ENCODE measurements at places on chromosomes 2 and 18.

DNA sequence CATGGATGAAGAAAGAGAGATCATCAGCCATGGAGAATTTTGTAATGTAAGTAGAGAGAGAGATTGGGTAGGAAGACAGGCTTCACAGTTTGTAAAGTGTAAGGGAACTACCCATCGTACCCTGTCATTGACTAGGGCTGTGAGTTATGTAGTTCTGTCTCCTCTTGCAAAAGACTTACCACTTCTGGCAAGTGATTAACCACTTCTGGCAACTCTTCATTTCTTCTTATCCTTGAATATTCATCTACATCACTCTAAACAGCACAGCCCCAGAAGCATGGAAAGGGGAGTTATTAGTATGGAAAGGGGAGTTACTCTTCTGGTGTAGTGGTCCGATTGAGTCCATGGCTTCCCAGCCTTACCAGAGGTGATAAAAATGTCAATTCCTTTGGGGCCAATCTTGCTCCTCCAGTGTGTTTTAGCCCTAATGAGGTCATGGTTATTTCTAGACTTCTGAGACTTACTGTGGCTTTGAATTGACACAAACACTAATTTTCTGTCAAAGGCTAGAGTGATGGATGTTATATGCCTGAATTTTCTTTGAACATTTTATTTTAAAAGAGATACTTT, 52.0 kb downstream of the STAT1 start:
- no peak for DNase-seq

DNA sequence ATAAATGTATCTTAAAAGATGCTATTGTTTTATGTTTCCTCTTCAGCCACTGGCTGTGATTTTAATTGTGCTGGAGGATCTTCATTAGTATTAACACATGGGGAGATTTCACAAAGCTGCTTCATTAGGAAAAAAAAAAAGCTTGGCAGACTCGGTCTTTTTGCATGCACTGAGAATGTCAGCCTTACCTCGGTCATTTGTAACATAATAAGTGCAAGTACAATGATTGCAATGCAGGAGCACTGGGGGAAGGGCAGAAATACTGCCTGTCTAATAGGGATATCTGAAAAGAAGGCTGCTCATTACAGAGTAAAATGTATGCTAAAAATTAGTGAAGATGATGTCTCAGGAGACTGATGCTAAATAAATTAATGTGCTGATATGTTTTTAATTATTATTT, 1.3 kb upstream of the BAZ2B start:
- DNase-seq: no peak

DNA sequence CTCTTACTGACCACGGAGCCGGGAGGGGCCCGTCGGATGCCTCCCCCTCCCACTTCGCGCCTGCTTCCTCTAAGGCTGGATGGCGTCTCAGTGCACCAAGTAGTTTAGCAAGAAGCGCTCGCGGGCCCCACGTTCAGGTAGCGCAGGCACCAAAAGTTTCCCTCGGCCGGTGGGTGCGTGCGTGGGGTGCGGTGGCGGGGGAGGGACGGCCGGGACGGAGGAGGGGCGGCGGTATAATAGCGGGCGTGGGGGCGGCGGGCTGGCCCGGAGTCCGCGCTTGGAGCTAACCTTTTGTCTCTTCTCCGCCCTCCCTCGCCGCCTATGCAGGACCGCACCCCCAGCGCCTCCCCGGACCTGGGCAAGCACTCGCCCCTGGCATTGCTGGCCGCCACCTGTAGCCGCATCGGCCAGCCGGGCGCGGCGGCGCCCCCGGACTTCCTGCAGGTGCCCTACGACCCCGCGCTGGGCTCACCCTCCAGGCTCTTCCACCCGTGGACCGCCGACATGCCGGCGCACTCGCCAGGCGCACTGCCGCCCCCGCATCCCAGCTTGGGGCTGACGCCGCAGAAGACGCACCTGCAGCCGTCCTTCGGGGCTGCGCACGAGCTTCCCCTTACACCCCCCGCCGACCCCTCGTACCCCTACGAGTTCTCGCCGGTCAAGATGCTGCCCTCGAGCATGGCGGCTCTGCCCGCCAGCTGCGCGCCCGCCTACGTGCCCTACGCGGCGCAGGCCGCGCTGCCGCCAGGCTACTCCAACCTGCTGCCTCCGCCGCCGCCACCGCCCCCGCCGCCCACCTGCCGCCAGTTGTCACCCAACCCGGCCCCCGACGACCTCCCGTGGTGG, 1.0 kb downstream of the SP5 start:
- no peak for DNase-seq

- no peak for DNase-seq
Measured at GRCh38 chr2:96296925-96297324, 8.4 kb downstream of the SNRNP200 start.
